ENCODE measurements at places on chromosomes 6 and 20. TPM values are rescaled to one million over a fixed set of nuclear protein-coding genes. Genes with fewer than 3 reads are reported as not detected.
A peak's percentile ranks its signal among the peaks of the same experiment; 100 is the strongest.

GRCh38 chr6:133951881-133952814, 876 bp upstream of the TBPL1 start:
- peak; percentile 71 for DNase-seq

- no peak for DNase-seq
Measured at GRCh38 chr6:1313767-1314503, 2.0 kb downstream of the FOXQ1 start.

DNA sequence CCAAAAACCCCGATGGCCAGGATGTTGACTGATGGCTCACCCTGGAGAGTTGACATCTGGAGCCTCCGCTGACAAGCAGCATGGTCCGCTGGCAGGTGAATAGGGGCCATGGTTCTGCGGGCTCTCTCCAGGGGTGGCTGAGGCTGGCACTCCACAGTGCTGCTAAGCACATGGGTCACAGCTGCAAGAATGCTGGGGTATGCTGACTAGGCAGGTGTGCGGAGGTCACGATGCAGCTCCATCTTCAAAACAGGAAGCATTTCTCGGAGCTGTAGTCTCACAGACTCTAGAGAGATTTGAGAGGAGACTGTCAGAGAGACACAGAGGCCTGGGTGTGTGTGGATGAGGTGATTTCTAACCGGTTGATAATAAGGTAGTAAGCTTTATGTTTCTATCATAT, 341.6 kb downstream of the NRN1 start:
- no peak for DNase-seq

GRCh38 chr20:25039697-25040437, 18.1 kb downstream of the ACSS1 start:
- DNase-seq, result peak; percentile 83

- DNase-seq, result no peak
Measured at GRCh38 chr6:116500969-116501433, 10.4 kb upstream of the CALHM5 start.

GRCh38 chr6:4133941-4134838, 1.2 kb downstream of the ECI2 start:
- peak; percentile 19 for DNase-seq

DNA sequence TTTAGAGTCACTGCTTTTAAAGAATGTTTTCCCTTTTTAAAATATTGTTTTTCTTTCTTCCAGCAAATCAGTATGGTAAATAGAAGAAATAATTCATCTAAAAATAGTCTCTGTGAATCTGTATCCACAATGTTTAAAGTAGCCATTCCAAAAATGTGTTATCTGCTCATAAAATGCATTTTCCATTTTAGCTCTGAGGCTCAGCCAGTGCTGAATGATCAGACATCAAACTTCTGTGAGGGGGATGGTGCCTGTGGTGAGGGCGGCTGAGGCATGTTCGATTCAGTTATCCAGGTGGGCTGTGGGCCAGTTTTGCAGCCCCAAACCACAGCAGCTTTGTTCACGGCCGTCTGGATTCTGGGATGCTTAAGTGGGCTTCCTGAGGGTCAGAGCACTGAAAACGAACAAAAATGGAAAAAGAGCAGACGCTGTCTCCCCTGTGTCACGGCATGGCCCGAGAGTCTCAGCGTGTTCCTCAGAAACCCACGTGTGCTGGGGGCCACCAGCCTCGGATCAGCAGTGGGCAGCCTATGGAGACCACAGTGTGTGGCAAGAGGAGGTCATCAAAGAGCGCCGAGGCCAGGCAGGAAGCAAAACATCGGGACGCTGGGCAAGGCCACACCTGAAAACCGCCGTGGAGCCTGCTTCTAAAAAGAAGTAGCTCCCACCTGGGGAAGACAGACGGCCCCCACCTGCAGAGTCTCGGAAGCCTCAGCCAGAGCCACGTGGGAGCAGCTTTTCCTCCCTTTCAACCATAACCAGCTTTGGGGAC, 134.9 kb upstream of the THBS2 start:
- DNase-seq, result no peak

- no peak for DNase-seq
Measured at GRCh38 chr6:163001330-163001729, 273.6 kb downstream of the PACRG start.

WFDC2 gene
- total RNA-seq, result 0.44 TPM

TNF gene
- total RNA-seq, result 0.83 TPM

JPH2 gene
- 209 TPM for total RNA-seq
